ENCODE measurements at places on chromosomes 1 and 21.
A peak's percentile ranks its signal among the peaks of the same experiment; 100 is the strongest.

- DNase-seq: no peak
These were observed 233.9 kb upstream of the SNX7 start for GRCh38 chr1:98427664-98428063.

DNA sequence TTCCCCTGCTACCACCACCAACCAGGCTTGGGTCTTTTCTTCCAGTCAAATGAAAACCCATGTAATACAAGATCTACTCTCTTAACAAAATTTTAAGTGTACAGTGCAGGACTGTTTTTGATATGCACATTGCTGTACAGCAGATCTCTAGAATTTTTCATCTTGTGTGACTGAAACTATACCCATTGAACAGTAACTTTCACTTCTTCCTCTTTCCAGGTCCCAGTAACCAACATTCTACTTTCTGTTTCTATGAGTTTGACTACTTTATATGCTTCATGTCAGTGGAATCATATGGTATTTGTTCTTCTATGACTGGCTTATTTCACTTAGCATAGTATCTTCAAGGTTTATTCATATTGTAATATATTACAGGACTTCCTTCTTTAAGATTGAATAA, 45.3 kb upstream of the PLPPR4 start:
- DNase-seq: no peak

DNA sequence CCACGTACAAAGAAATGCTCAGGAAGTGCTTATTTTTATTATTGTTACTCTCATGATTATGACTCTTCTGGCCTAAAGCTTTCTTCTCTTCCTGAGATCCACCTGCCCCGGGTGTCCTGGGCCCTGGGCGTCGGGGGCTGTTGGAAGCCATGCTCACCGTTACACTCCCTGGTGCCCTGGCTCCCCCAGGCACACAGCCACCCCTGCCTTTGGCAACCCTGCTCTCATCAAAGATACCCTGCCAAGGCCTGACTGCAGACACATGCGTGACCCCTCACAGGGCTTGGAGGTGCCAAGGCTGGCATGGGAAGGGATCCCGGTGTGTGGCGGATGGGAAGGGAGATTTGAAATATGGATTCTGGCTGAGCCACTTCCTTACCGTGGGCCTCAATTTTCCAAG, 3.3 kb upstream of the KISS1 start:
- DNase-seq: no peak

DNA sequence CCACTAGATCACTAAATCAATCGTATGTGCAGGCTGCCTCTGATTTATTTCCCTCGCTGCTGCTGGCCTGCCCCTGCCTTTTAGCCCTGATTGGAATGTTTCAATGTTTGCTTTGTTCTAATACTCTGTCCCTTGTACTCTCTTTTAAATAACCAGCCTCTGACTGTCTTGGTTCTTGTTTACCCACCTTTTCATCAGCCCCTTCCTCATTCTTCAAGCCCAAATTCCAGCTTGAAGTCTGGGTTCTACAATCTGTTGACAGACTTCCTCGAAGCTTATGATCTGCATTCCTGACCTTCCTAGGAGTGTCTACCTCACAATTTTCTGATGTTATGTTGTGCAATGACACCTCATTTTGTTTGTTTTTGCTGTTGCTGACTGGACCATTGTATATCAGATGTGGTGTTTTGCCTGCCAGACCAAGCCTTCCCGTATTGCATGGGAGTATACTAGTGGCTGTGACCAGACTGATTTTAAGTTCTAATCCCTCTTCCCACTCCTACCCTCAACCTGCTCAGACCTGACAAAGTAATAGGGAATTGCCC, 46.6 kb upstream of the APOBEC4 start:
- DNase-seq: peak; percentile 15

- DNase-seq: peak; percentile 81
These were observed 665.7 kb downstream of the MRPL39 start for GRCh38 chr21:24941316-24942185.

DNA sequence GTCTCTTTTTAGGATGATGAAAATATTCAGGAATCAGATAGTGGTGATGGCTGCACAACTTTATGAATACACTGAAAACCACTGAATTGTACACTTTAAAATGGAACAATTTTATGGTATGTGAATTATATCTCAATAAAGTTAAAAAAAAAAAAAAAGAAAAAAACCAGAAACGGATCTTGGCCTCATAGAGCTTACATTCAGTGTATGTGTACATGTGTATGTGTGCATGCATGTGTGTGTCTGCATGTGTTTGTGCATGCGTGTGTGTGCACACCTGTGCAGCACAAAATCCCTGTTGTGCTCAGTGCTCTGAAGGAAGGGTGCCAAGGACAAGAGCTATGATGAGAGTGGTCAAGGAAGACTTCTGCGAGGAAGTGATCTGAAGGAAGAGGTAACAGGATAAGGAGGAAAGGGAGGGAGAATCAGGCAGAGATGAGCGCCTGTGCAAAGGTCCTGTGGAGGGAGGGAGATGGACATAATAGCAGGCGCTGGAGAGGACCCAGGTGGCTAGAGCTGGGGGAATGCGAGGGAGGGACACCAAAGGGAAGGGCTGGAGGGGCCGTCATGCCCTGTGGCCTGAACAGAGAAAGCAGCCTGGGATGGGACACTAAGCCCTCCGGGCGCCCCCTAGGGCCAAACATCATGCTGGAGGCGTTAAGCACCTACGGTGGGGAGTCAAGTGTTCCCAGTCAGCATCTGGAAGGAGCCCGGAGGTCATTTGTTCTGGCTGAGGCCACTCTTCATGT, 25.2 kb downstream of the NKAIN1 start:
- DNase-seq: no peak

GRCh38 chr1:151612501-151613281, 841 bp downstream of the SNX27 start:
- DNase-seq: peak; percentile 38

- DNase-seq: no peak
These were observed 20.2 kb downstream of the PHGDH start for GRCh38 chr1:119731741-119732430.

DNA sequence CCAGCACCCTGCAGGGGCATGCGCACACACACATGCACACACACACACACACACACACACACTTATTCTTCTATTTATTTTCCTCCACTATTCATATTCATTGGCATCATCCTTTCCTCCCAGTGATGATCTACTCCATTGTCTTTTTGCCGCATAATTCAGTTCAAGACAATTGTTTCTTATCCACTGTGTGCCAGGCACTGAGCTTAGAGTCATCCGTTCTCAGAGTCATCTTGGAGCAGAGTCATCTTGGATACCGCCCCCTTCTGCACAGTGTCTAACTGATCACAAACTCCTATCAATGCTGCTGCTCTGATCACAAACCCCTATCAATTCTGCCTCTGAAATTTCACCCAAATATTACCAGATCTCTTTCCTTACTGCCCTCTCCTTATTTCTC, 102.8 kb upstream of the PROX1 start:
- DNase-seq: no peak

DNA sequence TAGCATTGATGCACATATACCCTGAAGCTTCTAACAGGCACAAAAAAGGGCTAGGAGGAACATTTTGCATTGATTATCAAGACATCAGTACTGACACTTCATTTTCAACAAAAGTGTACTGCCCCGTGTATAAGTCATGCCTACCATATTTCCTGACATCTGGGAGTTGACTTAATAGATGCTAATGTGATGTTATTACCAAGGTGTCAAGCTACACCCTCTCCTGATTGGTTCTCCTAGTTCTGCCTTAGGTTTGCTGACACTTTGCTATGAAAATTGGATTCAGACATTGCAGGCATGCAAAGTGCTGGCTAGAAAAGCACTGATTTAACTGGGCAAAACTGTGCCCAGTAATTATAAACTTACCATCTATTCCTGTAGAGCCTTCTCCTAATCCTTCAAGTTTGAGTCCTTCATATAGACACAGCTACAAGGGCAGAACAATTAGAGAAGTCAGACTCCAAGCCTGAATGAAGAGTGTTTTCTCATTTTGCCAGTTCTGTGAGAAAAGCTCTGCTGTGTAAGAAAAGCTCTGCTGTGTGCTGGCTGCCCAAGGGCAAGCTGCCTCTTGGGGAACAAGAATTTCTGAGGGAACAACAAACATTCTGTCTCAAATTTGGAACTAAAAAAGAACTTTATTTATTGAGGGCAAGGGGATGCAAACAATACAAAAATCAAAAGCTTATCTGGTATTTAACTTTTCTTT, 11.2 kb downstream of the S100A10 start:
- DNase-seq: no peak

- DNase-seq: no peak
These were observed 180.2 kb upstream of the MAP1LC3C start for GRCh38 chr1:242178924-242179708.

DNA sequence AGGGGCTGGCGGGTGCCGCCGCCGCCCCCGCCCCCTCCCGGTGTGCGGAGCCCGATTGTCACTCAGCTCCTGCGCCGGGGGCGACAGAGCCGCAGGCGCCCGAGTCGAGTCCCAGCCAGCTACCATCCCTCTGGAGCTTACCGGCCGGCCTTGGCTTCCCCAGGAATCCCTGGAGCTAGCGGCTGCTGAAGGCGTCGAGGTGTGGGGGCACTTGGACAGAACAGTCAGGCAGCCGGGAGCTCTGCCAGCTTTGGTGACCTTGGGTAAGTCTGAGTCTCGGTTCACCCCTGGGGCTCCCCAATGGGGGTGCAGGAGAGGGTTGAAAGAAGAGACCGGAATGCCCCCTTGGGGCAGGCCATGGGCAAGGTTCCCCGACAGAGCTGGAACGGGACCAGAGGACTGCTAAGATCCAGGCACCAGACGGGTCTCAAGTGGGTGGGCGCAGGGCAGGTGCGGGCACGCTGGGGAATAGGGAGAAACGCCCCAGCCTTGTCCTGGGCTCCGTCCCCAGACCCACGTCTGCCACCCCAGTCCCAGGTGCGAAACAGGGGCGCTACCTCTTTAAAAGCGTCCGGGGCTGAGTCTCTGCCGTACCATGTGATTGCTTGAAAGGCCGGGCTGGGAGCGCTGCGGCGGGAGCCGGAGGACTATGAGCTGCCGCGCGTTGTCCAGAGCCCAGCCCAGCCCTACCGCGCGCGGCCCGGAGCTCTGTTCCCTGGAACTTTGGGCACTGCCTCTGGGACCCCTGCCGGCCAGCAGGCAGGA, at the start of gene ADORA1:
ADORA1 (plus strand) TSS at position 61 of the 765 bp plus-strand sequence. CDS start 1,116 bp downstream, outside the sequence.
- peak; percentile 74 for DNase-seq

- DNase-seq: no peak
These were observed 221.2 kb downstream of the PRDM2 start for GRCh38 chr1:13921190-13921589.

DNA sequence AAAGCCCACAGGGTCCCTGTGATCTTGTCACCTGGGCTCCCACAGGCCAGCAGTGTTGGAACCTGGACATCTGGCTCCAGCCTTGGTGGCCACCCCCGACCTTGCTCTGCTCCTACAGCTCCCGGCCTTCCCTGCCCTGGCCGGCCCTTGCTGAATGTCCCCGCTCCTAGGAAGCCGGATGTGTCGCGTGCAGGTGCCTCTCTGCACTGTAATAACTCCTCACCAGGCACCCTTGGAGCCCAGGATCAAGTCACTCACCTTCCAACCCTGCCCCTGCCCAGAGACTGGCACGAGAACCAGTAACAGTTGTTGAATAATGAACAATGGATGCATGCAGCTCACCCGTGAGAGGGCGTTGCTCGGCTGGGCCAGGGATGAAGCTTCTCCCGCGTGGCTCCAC, 12.1 kb downstream of the PDE9A start:
- no peak for DNase-seq

GRCh38 chr1:160710517-160711252, 937 bp downstream of the CD48 start:
- DNase-seq: no peak

GRCh38 chr1:220491891-220492290, 36.0 kb upstream of the MARK1 start:
- no peak for DNase-seq

DNA sequence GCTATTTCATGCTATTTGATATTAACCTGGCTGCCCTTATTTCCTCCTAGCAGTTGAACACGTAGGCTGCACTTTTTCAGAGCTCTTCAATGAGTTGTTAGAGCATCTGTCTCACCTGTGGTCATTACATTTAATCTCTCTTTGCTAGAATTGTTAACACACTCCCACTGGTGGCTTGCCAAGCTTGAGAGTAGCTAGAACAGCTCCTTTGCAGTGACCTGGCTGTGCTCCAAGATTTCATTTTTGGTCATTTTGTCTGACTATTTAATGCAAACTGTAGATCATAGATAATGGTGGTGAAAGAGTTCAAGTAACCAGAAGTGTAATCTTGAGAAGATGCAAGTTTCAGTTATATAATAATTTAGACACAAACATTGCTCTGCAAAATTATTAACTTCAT, 105.6 kb downstream of the LRRC7 start:
- DNase-seq: no peak

GRCh38 chr1:63189677-63190076, 132.7 kb upstream of the FOXD3 start:
- DNase-seq: no peak

- peak; percentile 30 for DNase-seq
These were observed 28.0 kb upstream of the USP25 start for GRCh38 chr21:15701830-15702229.

- no peak for DNase-seq
These were observed 251.2 kb downstream of the DSCAM start for GRCh38 chr21:40595806-40596205.

DNA sequence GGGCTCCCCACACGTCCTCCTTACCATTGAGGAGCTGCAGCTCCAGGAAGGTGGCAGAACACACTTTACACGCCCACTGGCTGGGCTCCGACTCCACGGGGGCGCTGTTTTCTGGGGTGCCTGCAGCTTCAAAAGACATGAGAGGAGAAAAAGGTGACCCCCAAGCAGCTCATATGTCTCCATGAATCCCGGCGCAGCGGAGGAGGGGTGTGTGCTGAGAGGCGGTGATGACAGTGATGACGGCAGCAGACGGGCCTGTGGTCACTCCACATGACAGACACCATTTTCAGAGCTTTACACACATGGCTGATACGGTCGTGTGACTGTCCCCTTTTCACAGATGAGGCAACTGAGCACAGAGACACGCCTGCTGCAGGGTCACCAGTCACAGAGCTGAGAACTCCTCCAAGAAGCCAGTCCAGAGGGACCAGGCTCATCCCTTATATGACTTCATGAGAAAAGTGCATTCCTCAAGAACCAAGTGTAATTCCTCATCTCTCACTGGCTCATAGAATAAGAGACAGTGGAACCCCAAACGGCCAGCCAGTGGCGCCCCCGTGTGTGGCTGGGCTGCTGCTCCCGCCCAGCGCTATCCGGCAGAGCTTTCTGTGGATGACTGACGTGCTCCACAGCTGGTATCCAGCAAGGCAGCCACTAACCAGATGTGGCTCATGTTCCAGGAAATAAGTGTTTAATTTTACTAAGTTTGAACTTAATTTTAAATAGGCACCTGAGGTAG, 31.9 kb downstream of the PRDM15 start:
- no peak for DNase-seq

- peak; percentile 44 for DNase-seq
These were observed 4.1 kb downstream of the PYCR2 start for GRCh38 chr1:225919906-225920305.

DNA sequence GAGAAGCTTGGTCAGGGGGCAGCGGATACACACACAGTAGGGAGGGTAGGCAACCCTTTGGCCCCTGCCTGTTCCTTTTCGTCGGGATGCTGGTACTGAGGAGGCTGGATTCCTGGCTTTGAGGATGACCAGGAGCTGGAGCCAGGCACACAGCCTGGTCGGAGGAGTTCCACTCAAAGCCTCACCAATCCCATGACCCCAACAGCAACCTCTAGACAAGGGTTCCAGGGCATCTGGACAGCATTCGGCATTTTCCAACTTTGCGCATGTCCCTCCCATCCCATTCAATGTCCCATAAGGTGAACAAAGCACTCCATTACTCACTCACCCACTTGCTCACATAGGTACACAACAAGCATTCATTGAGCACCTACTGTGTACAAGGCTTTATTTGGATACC, 42.6 kb upstream of the HMGB4 start:
- DNase-seq: no peak
